ENCODE measurements at places on chromosomes 1 and 21.

DNA sequence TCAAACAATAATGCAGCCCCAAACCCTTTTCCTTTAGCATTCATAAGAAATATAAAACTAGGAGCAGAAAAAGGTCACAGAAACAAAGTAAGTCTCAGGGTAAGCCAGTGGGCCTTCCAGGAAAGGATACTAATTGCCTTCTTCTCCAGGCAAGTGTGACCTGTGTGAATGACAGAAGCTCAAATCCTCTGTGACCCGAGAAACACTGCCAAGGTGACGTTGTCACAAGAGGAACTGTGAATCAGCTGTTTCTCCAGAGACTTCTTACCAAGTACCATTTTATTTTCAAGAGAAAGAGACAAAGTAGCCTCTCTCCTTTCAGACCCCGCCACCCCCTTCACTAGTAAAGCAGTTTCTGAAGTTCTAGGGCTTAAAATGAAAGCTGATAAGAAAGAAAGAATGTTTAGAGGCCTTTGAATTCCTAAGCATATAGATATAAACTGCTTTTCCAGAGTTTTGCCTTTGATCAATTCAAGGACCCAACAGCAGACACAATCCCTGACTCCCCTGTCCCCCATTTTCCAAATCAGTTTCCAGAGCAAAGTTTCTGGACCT lies 155.6 kb downstream of the NUF2 start:
- no peak for DNase-seq

DNA sequence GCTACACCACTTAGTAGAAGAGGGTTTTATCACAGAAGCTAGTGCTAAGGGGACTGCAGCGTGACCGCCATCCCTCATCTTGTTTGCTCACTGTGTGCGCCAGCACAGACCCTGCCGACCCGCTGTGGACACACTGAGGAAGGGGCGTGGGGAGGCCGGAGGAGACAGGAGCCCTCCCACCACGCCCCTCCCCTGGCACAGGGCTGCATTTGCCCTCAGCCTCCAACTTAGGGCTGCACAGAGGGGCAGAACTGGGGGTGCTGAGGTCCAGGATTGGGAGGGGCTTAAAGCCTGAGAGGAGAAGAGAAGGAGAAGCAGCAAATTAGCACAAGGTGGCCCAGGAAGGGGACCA lies 37.2 kb downstream of the RRP1 start:
- DNase-seq = no peak

DNA sequence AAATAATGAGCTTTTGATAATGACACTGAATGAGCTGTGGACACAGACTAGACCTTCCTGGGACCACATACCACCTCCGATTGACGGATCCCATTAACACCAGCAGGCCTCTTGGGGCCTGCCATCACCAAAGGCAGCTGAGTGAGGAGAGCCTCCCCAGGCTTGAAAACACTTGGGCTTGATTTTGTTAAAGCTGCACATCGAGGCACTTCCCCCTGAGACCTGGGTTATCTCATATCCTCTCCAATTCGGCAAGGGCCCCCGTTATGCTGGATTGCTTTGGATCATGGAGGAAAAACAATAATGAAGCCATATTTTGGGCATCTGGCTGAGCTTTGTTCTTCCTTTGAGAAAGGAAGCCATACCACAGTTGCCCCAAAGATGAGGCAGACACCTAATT lies 143.0 kb downstream of the AJAP1 start:
- DNase-seq = no peak

GRCh38 chr1:154865442-154866256 lies 4.4 kb downstream of the KCNN3 start:
- DNase-seq = no peak

DNA sequence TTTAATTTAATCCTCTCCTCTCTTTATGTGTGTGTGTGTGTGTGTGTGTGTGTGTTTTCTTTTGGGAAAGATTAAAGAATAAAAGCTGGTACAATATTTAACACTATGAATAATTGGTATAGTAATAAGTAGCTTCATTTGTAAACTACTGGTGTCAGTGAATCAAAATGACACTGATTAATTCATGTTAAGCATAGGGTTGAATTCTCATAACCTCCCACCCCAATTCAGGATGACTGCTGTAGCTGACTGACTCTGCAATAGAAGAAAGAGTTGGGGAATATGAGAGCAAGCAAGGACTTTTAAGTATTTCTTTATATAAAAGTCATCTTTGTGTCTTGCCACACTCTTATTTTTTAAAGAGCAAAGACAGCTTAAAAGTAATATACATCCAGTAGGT lies 13.1 kb downstream of the SLC30A7 start:
- no peak for DNase-seq

DNA sequence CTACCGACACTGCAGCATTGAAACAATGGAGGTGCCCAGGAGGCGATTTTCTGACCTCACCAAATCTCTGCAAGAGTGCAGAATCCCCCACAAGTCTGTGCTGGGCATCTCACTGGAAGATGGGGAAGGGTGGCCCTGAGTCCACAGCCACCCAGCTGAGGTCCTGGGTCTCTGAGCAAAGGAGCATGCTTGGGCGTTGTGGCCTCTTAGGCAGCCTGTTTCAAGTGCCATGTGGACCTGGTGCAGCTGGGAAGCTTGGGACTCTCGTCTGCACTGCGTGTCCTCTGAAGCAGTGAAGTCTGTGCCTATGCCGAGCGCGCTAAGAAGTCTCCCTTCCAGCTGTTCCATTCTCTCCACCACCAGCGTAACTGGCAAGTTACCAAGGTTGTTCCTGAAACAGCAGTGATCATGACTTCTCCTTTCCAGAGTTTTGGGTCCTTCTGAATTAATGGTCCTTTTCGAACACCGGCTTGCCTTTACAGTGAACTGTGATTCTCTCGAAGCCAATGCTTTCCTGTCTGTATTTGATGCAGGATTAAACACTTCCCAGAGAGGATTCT lies 5.0 kb upstream of the PLA2G2C start:
- DNase-seq = no peak

GRCh38 chr21:44461464-44462001 lies 6.2 kb downstream of the LRRC3 start:
- DNase-seq = no peak

DNA sequence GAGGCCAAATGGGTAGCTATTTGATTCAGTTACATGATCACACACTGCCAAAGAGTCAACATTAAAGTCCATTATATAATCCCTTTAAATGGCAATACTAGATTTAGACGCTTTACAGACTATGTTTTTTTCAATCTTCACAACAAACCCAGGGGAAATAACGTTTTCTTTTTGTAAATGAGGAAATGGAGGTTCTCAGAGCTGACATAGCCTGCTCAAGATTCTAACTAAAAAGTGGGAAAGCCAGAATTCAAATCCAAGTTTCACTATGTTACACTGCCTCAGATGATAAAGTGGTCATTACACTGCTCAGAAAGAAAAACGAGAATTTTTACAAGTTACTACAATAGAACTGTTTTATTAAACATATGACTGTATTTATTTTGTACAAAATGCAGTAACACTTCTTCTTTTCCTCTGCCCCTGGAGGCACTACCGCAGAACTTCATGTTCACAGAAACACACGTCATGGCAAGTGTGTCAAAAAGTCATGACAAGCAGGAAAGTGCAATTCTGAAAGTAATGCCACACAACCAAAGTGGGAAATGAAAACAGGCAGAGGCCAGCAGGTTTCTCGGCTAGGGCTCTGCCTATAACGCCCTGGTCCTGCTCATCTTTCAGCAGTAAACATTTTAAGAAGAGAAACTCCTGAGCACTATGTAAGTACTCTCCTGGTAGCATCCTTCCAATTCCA lies 19.0 kb downstream of the THEMIS2 start:
- no peak for DNase-seq

DNA sequence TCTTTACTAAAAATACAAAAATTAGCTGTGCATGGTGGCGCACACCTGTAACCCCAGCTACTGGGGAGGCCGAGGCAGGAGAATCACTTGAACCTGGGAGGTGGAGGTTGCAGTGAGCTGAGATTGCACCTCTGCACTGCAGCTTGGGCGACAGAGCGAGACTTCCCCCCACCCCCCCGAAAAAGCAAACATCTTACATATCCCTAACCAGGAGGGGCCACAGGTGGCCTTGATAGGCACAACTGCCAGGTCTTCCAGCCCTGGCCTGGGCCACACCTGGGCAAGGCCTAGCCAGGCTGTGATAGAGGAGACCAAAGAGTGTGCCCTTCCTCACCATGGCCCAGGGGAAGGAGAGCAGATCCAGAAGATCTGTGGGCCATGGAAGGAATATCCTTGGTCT lies 28.6 kb upstream of the POU3F1 start:
- DNase-seq = no peak

GRCh38 chr1:161723459-161724141 lies 2.3 kb downstream of the FCRLB start:
- no peak for DNase-seq

GRCh38 chr1:190908691-190909090 lies 431.0 kb upstream of the BRINP3 start:
- DNase-seq = no peak

DNA sequence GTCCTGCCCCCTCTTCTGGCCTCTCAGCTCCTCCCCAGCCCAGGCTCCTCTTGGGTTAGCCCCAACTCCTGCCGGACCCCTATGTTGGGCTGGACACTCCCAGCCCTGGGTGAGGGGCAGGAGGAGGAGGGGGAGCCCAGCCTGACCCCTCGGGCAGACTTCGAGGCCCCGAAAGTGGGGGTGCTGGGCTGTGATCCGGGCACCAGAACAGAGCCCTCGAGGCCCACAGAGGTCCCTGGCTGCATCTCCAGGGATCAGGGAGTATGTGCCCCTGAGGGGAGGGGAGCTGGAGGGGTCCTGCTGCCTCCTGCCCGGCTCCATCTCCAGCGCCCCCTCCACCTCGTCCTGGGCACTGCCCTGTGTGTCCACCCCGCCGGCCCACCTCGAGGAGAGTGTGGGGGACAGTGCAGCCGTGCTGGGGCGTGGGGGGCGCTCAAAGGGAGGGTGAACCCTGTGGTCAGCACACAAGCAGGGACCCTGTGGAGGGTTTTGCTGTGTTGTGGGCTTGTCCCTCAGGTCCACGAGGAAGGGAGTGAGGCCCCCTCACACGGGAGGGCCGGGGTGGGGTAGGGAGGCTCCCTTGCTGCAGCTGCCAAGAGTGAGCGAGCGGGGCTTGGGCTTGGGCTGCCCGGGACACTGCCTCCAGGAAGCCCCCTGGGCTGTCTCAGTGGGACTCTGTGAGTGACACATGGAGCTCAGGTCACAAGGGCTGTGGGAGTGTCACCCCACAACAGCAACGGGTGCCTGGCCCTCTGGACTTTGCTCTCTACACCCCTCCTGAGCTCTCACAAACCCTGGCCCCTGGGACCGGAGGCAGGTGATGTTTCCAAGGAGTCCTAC lies 54.4 kb downstream of the COL18A1 start:
- no peak for DNase-seq
